ENCODE measurements at places on chromosomes 11 and 22. TPM values are rescaled to one million over a fixed set of nuclear protein-coding genes. Genes with fewer than 3 reads are reported as not detected.
A peak's percentile ranks its signal among the peaks of the same experiment; 100 is the strongest.

The DMC1 gene
- polyA plus RNA-seq: 1.9 TPM

The C11orf42 gene
- 1.2 TPM for polyA plus RNA-seq

The PIK3C2A gene
- 49.8 TPM for polyA plus RNA-seq

GRCh38 chr11:125679397-125679796, 1.2 kb downstream of the ACRV1 start:
- H3K4me3 ChIP-seq: no peak overlapping the region
- peaks cover 10% of the 10 kb centered on the region for H3K36me3 ChIP-seq
- H3K4me1 ChIP-seq: no peaks in the 10 kb centered on the region
- DNase-seq: no peak
- H3K27ac ChIP-seq: no peak overlapping the region
- H3K27me3 ChIP-seq: no peaks in the 10 kb centered on the region

DNA sequence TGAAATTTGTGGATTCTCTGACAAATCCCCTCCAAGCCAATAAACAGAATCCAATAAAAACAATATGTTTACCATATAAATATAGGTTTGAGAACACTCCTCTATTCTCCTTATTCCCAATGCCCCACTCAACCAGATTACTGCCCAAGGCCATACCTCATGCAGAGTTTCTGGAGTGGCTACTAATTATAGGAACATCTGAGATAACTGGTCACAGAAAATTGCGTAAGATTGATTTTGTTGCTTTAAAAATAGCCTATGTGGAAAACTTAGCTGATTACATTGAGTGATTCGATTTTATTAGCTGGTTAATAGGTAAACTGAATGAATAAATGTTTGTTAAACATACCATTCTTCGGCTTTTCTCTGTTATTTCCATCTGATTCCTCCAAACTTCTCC, 48.0 kb downstream of the ME3 start:
- no peaks in the 10 kb centered on the region for H3K4me1 ChIP-seq
- no peak for DNase-seq
- H3K36me3 ChIP-seq: no peaks in the 10 kb centered on the region
- H3K27me3 ChIP-seq: no peaks in the 10 kb centered on the region
- no peak overlapping the region for H3K4me3 ChIP-seq

The TMEM191C gene
- 4.6 TPM for polyA plus RNA-seq

GRCh38 chr11:106286881-106287504, 209.5 kb downstream of the AASDHPPT start:
- no peak overlapping the region for H3K27ac ChIP-seq
- no peaks in the 10 kb centered on the region for H3K4me1 ChIP-seq
- peak; percentile 29 for DNase-seq

DNA sequence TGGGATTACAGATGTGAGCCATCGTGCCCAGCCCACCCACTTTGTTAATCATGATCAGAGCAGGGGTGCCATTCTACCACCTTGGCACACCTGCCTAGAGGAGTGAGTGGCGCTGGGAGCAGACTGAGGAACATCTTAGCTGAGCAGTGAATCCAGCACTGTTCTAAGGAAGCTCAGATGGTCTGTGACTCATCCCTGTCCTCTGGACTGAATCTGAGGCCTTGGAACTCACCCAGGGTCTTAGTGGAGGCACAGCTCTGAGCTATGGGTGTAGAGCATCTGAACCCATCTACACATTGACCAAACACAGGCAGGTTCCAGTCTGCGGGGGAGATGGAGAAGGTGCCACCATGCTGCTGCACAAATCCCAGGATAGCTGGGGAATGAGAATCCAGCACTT, 14.9 kb downstream of the PGAP2 start:
- no peak for DNase-seq
- no peak overlapping the region for H3K27ac ChIP-seq
- peaks cover 50% of the 10 kb centered on the region for H3K36me3 ChIP-seq

The ARHGEF17 gene
- 61.4 TPM for polyA plus RNA-seq

The RCOR2 gene
- 6.3 TPM for polyA plus RNA-seq

The MMP8 gene
- 0.09 TPM for polyA plus RNA-seq

The PES1 gene
- 58.6 TPM for polyA plus RNA-seq

The PGGHG gene
- 53.8 TPM for polyA plus RNA-seq

DNA sequence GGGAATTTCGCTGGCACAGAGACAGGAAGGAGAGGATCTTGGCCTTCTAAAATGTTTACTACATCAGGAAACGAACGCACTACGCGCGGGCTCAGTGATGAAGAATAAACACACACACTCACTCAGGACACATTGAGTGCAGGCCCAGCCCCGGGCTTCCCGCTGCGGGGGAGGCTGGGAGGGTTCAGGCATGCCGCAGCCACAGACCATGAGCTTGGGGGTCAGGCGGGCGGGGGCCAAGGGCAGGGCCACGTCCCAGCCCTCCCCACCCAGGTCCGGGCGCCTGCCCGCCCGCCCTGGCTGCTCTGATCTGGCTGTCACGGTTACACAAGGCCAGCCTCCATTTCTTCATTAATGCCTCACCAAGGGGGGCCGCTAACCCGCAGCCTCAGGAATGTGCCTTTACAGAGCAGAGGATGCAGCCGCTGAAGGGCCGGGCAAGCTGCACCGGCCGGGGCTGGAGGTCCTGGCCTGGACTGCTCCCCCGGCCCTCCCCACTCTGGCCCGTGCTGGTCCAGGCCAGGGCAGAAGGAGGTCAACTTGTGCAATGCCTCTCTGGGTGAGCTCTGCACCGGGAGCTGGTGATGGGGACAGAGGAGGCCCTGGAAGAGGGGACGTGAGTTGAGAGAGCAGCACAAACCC, 41.7 kb downstream of the IGF2 start:
- peaks cover 7% of the 10 kb centered on the region for H3K4me1 ChIP-seq
- peak; percentile 52 for DNase-seq
- peaks cover 3% of the 10 kb centered on the region for H3K27me3 ChIP-seq
- no peak overlapping the region for H3K4me3 ChIP-seq
- no peaks in the 10 kb centered on the region for H3K36me3 ChIP-seq

DNA sequence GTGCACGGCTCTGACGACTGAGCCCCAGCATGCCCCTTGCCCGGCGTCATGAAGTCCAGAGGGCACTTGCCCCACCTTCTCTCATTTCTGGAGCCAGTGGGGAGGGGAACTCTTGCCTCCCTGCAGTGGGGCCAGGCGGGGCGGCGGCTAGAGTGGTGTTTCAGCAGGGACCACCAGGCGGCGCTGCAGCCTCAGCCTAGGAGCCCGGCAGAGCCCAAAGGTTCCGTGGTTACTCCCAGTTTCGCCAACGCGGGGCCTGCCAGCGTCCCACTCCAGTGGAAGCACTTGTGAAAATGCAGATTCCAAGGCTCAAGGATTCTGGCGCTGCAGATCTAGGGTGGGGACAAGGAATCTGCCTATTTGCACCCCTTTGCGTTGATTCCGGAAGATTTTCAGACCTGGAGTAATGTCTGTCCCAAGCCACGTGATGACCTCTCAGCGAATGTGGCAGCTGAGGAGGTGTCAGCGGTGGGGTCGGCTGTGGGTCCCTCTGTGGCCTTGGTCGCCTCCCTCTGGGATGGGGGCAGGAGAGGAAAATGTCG, 55.7 kb downstream of the CD82 start:
- H3K4me3 ChIP-seq: peak overlapping the region; percentile 14
- H3K4me1 ChIP-seq: peaks cover 37% of the 10 kb centered on the region
- peak overlapping the region; percentile 90 for H3K27ac ChIP-seq
- H3K36me3 ChIP-seq: peaks cover 22% of the 10 kb centered on the region
- no peaks in the 10 kb centered on the region for H3K27me3 ChIP-seq

GRCh38 chr22:27386186-27386585, 415.4 kb downstream of the MN1 start:
- no peak overlapping the region for H3K27ac ChIP-seq
- peaks cover 38% of the 10 kb centered on the region for H3K27me3 ChIP-seq
- no peak for DNase-seq
- no peak overlapping the region for H3K4me3 ChIP-seq

GRCh38 chr11:11291041-11292015, 61.7 kb downstream of the CSNK2A3 start:
- H3K4me3 ChIP-seq: no peak overlapping the region
- no peaks in the 10 kb centered on the region for H3K36me3 ChIP-seq
- DNase-seq: no peak
- H3K27me3 ChIP-seq: peaks cover 9% of the 10 kb centered on the region

The GALNT18 gene
- 3.7 TPM for polyA plus RNA-seq

The CCDC87 gene
- 0.09 TPM for polyA plus RNA-seq

The SHISAL1 gene
- 1.9 TPM for polyA plus RNA-seq

The NLRP6 gene
- polyA plus RNA-seq: 37.4 TPM

DNA sequence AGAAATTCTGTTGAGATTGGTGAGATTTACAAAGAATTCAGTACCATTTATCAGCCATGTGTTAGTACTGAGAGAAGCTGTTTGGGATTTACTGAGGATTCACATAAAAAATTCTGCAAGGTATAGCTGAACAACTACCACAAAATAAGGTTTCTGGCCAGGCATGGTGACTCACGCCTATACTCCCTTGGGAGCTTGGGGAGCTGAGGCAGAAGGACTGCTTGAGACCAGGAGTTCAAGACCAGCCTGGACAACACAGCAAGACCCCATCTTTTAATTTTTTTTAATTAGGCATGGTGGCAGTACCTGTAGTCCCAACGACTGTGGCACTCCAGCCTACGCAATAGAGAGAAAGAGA, 86.7 kb downstream of the SIK3 start:
- H3K27ac ChIP-seq: no peak overlapping the region
- no peak overlapping the region for H3K4me3 ChIP-seq
- no peaks in the 10 kb centered on the region for H3K4me1 ChIP-seq
- no peaks in the 10 kb centered on the region for H3K36me3 ChIP-seq
- no peaks in the 10 kb centered on the region for H3K27me3 ChIP-seq

The DNAJC24 gene
- 16.3 TPM for polyA plus RNA-seq

The APOL5 gene
- polyA plus RNA-seq: 0.03 TPM

The BTG4 gene
- not detected for polyA plus RNA-seq

Data from large intestine (tissue), 12 donors.